Foreskin melanocyte (primary cell): ENCODE measurements at places on chromosomes 1 and 21.

GRCh38 chr1:231533240-231533639, 4.8 kb downstream of the TSNAX start:
- DNase-seq, result no peak

GRCh38 chr1:59803458-59804038, 11.2 kb upstream of the HOOK1 start:
- no peak for DNase-seq

DNA sequence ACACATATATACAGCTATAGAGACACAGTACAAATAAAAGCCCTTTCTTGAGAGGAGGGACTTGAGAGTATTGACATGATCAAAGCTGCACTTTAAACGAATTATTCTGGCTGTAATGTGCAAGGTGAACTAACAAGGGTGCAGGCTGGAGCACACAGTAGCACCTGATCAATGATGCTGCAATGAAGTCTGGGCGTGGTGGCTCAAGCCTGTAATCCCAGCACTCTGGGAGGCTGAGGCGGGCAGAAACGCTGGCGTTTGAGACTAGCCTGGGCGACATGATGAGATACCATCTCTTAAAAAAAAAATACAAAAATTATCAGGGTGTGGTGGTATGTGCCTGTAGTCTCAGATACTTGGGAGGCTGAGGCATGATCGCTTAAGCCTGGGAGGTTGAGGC, 14.1 kb upstream of the CTH start:
- DNase-seq, result no peak

- no peak for DNase-seq
Observed at GRCh38 chr1:51247022-51247421, 10.9 kb downstream of the RNF11 start.

- DNase-seq, result no peak
Observed at GRCh38 chr21:20639026-20639425, 359.2 kb upstream of the NCAM2 start.

GRCh38 chr1:171286032-171286705, 27.8 kb upstream of the FMO4 start:
- no peak for DNase-seq

DNA sequence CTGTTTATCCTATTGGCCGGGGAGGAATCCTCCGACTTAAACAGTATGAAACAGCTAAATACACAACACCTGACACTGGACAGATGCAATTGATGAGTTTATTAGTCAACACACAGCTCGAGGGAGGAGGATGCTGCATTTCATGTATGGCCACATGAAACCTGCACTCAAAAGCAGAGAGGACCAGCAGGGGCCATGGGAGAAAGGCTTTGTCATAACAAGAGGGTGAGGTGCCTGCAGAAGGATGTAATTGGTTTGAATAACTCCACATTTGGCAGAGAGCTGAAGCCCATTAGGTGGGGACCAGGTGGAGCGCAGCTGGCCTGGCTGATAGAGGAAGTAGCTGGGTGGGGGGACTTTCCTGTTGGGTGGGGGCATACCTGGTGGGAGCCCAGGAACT, 599.1 kb downstream of the PTPRU start:
- no peak for DNase-seq

GRCh38 chr1:115437196-115437595, 99.1 kb upstream of the NGF start:
- no peak for DNase-seq

DNA sequence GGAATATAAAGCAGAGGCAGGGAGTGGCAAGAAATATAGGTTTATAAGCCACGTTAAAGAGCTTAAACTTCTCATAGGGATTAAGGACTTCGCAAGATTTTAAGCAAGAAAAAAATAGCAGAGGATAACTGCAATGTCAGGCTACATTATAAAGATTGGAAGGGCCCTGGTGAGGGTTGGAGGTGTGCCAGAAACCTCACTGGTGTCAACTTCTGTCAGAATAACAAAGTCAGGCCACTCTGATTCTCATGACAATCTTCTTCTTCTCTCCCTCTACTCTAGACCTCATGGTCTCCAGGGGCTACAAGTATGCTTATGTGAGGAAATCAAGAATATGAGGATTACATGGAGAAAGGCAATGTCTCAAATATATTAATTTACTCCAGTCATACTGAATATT, 32.6 kb upstream of the FMO2 start:
- no peak for DNase-seq

DNA sequence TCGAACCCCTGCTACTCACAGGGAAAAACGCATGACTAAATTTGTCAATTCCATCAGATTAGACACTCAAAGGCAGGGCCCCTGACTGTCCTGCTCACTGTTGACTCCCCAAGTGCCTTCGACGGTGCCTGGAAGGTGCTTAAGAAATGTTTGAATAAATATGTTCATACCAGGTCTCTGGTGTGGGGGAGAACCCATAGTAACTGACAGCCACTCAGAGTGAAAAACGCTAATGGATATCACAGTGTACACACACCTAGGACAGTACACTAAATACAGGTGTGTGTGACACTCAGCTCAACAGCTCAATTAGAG, 39.7 kb upstream of the WASF2 start:
- DNase-seq, result no peak

- no peak for DNase-seq
Observed at GRCh38 chr21:25062061-25062460, 545.2 kb downstream of the MRPL39 start.

- no peak for DNase-seq
Observed at GRCh38 chr21:41585199-41585994, 77.4 kb upstream of the TMPRSS2 start.

- DNase-seq, result no peak
Observed at GRCh38 chr1:221753828-221754188, 11.9 kb upstream of the DUSP10 start.

- DNase-seq, result no peak
Observed at GRCh38 chr1:229075716-229076115, 195.2 kb upstream of the RAB4A start.

DNA sequence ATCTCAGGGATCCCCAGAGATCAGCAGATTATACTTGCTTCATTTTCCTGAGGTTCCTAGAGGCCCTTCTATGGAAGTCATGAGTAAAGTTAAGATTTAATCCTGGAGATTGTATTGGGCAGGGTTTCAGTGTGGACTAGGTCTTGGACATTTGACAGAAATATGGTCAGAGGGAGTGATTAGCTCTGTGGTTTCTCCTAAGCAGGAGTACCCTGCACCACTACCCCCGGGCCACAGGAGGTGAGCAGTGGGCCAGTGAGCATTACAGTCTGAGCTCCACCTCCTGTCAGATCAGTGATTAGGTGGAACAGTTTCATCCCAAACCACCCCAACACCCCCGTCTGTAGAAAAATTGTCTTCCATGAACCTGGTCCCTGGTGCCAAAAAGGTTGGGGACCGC, 43.2 kb downstream of the PHACTR4 start:
- no peak for DNase-seq

GRCh38 chr1:81118550-81118949, 682.2 kb upstream of the ADGRL2 start:
- no peak for DNase-seq

DNA sequence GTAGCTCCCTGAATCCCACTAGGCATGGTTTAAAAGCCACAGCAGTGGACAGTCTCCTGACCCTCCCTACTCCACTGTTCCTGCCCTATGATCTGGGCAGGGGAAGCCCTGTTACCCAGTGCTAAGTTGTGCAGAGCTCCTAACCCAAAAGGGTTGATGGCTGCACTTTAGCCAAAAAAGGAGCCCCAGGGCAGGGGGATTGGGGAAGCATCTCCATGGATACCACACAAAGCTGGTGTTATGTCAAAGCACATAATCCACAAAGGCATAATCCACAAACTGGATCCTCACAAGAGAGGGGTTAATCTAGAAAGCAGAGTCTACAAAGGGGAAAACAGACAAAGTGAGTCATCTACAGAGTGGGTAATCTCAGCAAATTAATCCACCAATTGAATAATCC, 5.7 kb downstream of the RSPO1 start:
- no peak for DNase-seq

DNA sequence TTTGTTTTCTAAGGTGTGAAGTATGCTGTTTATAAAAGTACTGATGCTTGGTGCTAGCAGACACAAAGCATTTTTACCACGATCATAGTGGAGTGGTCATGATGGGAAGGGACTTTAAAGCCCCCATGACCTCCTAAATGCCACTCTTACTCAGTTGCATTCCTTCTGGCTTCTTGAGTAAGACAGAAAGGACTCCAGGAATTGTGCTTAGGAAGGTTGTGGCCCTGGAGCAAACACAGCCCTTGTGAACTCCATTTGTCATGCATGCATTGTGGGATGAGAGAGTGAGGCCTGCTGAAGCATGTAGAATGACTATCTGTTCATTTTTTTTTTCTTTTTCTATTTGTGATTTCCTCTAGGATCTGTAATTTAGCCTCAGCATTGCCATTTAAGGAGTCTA, 34.2 kb downstream of the AK5 start:
- peak; percentile 79 for DNase-seq

DNA sequence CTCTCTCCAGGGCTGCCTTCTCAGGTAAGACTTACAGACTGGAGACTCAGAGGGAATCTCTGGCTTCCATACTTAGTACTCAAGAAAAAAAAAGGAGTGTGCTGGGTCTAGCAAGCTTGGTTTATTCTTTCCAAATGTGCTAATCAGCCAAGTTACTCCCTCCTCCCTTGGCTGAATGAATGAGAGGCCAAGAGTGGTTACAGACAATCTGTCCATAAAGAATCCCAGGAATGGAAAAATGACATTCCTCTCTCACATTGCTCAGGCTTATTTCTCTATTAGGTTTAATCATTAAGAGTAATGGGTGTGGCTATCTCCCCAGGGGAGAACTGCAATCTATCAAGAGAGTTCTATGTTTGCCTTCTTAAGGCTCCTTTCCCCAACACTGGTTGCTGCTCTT, 547.3 kb upstream of the PLXNA2 start:
- DNase-seq, result peak; percentile 27

DNA sequence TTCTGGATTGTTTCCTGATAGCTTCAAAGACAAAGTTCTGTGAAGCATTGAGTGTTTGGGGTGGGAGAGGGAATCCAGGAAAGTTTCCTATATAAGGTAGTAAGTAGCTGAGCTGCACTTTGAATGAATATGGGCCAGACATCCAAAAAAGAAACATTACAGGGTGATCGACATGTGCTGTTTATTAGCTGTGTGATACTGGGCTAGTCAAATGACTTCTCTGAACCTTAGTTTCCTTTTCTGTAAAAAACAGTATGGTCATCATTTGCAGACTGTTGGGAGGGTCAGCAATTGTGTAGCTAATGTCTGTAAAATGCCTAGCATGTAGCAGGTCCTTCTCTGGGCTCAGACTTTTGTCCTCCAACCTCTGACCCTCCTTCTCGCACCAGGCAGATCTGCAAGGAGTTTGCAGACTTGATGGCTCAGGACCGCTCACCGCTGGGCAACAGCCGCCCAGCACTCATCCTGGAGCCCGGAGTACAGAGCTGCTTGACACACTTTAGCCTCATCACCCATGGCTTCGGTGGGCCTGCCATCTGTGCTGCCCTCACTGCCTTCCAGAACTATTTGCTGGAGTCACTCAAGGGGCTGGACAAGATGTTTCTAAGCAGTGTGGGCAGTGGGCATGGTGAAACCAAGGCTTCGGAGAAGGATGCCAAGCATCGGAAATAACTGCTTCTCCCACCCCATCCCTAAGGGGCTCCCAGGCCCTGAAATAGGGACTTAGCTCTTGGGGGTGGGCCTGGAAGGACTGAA, 21.1 kb downstream of the TFAP2E start:
- no peak for DNase-seq

DNA sequence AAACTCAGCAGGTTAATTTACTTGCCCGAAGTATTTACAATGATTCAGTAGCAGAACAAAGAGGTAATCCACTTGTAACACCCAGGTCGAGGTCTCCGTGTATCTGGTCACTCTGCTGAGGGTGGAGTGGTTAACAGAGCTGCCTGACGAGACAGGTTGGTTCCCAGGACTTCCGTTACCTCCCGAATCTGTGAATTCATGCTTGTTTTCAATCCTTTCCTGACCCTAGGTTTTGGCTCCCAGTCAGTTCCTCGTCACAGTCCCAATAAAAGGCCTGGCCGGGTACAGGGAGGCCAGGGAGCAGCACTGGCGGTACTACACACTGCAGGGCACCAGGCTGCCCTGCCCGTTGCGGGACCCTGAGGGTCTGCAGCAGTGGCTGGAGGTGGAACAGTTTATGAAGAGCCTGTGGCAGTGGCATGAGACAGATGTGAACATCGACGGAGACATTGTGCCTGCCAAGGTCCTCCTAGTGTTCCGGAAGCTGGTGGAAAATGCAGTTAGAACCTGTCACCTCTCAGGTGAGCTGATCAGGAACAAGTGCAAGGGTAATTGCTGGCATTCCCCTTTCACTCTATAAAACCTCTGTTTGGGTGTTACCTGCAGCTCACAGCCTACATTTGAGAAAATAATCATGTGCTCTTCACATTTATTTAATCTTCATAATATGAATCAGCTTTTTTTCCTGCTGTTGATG, 12.8 kb downstream of the MAB21L3 start:
- DNase-seq, result no peak

GRCh38 chr1:182601416-182601786, 2.8 kb downstream of the RGS16 start:
- peak; percentile 47 for DNase-seq

DNA sequence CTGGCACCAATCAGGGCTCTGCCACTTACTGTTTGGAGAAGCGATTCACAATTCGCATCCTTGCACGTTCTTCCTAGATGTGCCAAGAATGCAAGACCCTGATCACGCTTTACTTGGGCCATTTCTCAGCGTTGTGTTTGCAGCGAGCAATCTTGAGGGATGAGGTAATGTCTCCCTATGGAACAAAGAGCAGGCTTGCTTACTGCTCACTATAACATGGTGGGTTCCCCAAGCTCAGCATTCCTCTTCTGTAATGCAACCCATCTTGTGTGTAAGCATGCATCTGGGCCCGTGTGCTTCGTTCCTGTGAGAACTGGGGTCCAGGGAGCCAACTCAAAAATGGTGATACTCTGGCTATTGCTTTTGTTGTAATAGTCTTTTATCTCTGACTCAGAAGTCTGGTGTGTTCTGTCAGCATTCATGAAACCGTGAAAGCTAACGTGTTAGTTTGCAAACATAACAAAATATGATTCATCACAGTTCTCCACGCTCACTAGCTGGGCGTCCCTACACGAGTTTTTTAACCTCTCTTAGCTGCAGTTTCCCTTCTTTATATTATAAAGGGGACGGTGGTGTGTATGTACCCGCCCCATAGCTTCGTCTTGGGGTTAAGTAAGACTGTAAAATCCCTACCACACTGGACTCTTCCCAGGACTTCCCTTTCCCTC, 33.3 kb downstream of the DNTTIP2 start:
- no peak for DNase-seq

GRCh38 chr1:28811766-28812668, at the start of gene OPRD1:
Gene OPRD1 (plus strand): TSS chr1:28812170. CDS start chr1:28812384, 214 bp downstream.
- DNase-seq, result peak; percentile 19

- peak; percentile 15 for DNase-seq
Observed at GRCh38 chr21:44485254-44485793, 30.0 kb downstream of the LRRC3 start.

DNA sequence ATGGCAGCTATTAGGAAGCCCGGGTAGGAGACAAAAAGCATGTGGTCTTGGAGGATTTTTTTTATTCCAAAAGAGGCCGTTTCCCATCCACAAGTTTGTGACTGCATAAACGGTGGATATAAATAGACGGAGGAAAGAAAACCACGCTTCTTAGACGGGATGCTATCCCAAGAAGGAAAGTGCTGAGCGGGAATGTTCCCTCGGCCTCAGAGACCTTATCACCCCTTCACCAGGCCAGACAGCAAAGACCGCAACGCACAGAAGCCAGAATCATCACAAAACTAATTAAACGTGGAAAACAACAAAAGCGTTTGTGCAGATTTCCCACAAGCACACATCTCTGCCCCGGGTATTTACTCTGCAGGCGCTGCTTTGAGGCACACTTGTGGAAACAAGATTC, 43.2 kb downstream of the HLCS start:
- no peak for DNase-seq
